Activated CD4-positive, alpha-beta memory T cell treated with anti-CD3 and anti-CD28 coated beads, Interleukin-2, amount 10 ng/mL, durations not matched to agents 7 days and 5 days (primary cell): ENCODE measurements at places on chromosomes 13 and 19. TPM values are rescaled to one million over a fixed set of nuclear protein-coding genes. Genes with fewer than 3 reads are reported as not detected.

GRCh38 chr13:47603365-47603764 is 397.7 kb downstream of the SUCLA2 start:
- no peak for DNase-seq

- DNase-seq: no peak
These were observed 2.9 kb upstream of the TCF3 start for GRCh38 chr19:1655131-1655981.

Gene ERICH6B
- total RNA-seq: not detected

GRCh38 chr13:74174810-74175209 is 40.6 kb upstream of the KLF12 start:
- DNase-seq: no peak

DNA sequence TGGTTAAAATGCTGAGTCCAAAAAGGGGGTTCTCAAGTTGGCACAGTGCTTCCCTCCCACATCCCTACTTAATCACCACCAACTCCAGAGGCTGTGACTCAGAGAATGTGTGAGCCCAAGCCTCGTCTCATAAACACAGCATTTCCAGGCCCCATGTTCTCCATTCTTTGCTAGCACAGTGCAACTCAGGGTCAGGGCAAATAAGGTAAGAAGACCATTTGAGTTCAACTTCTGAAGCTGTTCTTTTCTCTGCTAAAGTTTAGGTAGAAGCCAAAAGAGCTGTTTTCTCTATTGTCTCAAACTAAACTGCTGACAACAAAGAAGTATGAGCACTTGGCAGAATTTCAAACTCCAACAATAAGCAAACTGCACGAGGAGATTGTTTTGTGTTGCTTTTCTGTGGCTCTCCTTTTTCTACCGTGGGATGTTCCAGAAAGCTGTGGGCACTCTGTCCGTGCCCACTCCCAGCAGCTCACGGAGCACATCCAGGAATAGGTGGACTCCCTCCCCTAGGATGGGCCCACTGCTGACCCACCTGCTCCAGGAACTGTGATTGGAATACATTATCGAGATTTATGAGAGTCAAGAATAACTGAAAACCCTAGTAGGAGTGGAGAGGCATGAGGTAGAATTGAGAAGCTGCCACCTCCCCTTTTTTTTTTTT is 494.3 kb downstream of the COG6 start:
- DNase-seq: no peak

Gene FUT1
- total RNA-seq: 0.45 TPM

DNA sequence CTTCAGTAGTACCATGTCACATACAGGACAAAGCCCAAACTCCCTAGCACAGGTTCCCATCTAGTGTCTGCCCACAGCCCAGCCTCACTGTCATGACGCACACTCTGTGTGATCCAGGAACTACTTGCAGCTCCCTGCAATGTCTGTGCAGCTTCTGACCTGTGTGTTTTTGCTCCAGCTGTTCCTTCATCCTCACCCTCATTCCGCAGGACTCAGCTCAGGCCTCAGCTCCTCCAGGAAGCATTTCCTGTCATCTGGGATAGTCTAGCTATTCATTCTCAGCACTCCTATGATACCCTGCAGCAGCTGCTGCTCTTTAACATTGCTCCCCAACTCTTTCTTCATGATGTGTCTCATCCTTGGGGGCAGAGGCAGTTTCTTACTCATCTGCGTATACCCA is 56.1 kb downstream of the ENOX1 start:
- DNase-seq: no peak

- no peak for DNase-seq
These were observed 26.7 kb upstream of the FFAR2 start for GRCh38 chr19:35421362-35421761.

GRCh38 chr19:51460164-51460992 is 2.1 kb upstream of the SIGLEC8 start:
- DNase-seq: peak; percentile 12

GRCh38 chr19:11447347-11448262 is 12.2 kb downstream of the PRKCSH start:
- no peak for DNase-seq

GRCh38 chr13:42101821-42102585 is 53.6 kb downstream of the DGKH start:
- DNase-seq: no peak

Gene ZNF787
- total RNA-seq: 30.0 TPM

- peak; percentile 38 for DNase-seq
These were observed 9.7 kb downstream of the LPAR6 start for GRCh38 chr13:48403151-48403631.

GRCh38 chr19:45321848-45322247 is 827 bp downstream of the CKM start:
- DNase-seq: no peak

DNA sequence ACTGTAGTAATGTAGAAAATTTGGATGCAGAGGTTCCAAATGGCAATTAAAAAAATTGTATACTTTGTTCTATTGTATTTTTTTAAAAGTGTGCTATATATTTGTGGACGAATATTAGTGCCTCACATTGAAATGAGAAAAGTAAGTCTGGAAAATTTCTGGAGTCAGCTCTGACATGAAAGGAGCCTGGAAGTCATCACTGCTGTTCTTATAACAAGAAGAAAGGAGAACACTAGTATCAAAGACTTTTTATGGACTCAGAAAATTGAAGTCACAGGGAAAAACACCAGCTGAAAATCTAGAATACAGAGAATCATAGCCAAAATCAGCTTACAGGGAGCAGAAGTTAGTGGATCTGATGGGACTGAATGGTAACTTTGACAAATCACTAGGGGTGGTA is 1450.7 kb upstream of the SPRY2 start:
- DNase-seq: no peak

GRCh38 chr13:41345914-41346589 is 35.0 kb downstream of the NAA16 start:
- DNase-seq: no peak

GRCh38 chr13:71460211-71460610 is 406.8 kb downstream of the DACH1 start:
- no peak for DNase-seq

DNA sequence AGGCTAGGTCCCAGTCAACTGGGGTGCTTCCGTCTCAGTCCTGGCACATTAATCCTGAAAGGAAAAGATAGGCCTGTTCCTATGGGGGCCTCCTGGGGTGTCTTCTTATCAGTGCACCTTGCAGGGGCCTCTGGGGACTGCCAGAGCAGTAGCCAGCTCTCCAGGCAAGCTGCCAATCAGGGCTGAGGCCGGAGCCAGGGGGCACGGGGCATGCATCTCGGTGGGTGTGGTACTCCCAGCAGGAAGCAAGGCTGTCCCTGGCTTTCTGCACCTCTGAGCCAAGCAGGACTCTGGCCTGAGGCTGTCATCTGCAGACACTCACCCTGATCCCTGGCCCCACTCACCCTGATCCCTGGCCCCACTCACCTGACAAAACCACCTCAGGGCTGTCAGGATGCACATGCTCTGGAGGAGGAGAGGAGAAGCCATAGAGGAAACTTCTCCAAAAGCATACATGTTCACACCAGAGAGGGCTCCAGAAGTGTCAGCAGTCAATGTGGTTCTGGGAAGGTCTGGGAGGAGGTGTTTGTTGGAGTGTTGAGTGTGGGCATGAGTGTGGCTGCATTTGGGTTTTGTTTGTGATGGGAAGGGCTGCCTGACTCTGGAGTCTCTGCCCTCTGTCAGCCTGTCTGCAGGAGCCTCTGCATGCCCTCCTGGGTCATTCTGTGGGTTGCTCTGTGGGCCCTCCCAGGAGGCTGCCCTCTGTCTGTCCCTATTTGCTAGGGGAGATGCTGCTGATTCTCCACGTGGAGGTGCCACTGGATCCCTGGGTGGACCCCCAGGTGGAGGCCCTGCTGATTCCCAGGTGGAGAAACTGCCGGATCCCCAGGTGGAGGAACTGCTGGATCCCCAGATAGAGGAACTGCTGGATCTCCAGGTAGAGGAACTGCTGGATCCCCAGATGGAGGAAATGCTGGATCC is 22.7 kb upstream of the KCTD15 start:
- DNase-seq: no peak

GRCh38 chr19:46972311-46972710 is 47.3 kb upstream of the NPAS1 start:
- no peak for DNase-seq

DNA sequence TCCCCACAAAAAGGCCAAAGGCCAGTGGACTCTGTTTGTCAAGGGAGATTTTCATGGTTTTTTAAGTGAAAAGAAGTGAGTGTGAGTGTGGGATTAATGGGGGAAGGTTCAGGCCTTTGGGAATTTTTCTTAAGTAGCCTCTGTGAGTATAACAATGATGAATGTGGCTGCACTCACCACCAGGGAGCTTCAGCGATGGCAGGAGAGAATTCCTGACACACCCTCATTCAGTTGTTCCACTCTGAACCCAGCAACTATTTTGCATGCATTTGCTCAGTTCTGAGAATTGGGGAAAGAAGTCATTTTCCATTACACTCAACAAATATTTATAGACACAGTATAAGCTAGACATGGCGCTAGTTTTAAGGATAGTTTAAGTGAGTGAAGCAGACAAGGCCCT is 117.9 kb downstream of the CCNA1 start:
- no peak for DNase-seq

Gene ZNF492
- total RNA-seq: 1.2 TPM

- no peak for DNase-seq
These were observed 134.5 kb downstream of the PCDH9 start for GRCh38 chr13:67095621-67096020.

Gene ATP4A
- total RNA-seq: not detected

GRCh38 chr13:88704600-88705275 is 1033.6 kb downstream of the SLITRK5 start:
- no peak for DNase-seq

DNA sequence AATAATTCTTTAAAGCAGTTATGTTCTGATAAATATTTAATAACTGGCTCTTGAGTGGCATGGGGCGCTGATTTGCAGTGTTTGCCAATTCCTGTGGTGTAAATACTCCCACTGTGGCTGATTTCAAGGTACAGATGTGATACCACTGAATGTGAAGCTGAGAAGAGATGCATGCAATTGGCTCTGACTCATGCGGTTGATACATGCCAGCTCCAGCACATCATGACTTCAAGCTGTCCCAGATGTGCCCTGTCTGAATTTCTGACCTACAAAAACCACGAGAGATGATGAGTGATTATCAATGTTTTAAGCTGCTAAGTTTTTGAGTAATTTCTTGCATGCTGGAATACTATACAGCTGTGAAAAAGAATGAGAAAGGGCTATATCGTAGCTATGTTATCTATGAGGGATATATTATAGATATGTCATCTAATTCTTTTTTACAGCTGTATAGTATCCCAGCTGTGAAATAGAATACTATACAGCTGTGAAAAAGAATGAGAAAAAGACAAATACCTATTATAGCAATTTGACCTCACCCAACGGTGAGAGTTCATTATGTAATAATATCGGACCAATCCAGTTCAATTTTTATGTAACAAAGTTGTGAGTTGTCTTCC is 7.6 kb upstream of the ACSBG2 start:
- no peak for DNase-seq

Gene FBXO17
- not detected for total RNA-seq

DNA sequence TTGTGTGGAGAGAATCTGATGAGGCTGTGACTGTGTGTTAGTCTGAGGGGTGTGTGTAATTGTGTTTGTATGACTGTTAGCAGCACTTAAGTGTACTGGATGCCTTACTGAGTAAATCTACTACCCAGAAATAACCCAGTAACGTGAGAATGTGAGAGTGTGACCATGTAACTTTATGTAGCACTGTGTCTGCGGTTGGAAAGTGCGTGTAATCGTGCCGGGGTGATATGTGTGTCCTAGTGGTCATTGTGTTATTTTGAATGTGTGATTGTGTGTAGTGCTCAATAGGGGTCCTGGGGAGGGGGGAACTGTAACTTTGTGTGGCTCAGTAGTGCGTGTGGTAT is 550 bp downstream of the ZNF383 start:
- DNase-seq: no peak

- no peak for DNase-seq
These were observed 177.1 kb downstream of the PCCA start for GRCh38 chr13:100266026-100266425.

DNA sequence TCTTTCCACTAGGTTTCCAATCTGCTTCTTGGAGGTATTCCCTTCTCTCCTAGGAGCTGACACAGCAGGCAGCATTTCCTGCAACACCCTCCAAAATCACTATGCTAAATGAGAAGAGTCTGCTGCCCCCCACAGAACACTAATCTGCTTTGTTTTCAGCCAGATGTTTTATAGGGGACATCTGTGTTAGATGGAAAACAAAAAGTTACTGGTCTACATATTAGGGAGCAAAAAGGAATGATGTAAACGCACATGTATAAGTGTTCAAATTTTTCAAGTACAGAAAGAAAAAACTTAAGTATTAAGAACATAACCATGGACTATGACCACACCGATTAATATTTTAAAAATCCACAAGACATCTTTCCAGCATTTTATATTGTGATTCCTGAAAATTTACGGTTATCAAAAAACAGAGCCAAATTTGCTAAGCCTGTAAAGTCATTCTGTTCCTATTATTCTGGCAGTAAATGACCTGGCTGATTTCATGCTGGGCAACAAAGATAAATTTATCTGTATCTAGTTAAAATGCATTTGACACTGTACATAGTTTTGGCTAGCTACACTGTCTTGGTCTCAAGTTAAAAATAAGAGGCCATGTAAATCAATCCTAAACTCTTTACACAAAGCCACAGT is 63.3 kb downstream of the DCLK1 start:
- no peak for DNase-seq

Gene NCR1
- not detected for total RNA-seq

DNA sequence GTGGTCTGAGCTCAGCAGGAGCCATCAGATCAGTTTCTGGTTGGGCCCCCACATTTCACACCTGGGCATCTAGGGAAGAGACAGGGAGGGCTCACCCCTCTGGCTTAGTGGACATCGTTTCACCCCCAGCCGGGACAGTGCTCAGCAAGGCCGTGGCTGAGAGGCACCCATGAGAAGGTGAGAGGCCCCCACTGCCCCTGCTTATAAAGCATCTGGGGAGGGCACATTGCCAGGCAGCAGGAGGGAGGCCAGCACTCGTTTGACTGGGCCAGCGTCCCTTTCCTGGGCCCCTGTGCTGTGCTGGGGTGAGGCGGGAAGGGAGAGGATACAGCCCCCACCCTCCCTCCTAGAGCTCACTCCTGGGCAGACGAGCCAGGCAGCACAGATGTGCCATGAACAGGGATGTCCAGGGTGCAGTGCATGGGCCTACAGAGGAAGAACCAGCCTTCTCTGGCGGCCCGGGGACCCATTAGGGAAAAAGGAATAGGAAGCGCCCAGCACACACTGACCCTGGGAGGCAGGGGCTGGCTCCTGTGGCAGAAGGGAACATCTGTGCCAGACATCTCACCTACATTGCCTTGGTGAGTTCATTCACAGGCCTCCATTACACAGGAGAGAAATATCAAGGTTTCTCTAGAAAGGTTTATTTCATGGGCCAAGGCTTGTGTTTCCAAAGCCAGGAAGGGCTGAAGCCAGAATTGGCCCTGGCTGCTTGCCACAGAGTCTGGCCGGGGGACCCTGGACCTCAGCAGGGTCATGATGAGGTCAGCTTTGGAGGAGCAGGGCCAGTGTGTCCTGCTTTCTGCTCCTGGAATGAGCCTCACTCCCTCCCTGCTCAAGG is 7.7 kb downstream of the AP1M1 start:
- DNase-seq: no peak
